NCI-H1105 (cell line): ENCODE measurements at places on chromosomes 11 and 22.

DNA sequence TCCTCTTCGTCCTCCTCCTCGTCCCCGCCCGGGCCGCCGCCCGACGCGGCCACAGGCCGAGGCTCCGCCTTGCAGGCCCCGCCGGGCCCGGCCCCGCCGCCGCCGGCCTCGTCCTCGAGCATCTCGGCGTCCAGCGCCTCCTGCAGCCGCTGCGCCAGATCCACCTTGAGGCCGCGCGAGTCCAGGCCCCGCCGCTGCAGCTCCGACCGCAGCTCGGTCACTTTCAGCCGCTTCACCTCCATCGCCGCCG, 417 bp downstream of the HNRNPUL2 start:
- no peak for DNase-seq

DNA sequence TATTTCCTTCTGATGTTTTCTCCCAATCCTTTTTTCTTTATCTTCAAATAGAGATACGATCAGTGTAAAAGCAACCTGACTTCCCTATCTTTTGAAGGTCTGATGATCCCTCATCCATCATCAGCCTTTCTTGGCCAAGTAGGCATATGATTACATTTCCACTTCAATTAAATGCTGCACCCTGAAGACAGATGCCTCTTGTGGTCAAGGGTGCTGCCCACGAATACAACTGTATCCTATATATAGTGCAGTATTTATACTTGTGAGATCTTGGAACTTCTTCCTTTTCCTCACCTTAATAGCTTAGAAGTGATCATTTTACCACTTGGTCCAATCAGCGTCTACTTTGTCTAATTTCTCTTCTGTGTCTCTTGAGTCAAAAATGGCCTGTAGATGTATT, 9.3 kb upstream of the ZNRF3 start:
- no peak for DNase-seq

DNA sequence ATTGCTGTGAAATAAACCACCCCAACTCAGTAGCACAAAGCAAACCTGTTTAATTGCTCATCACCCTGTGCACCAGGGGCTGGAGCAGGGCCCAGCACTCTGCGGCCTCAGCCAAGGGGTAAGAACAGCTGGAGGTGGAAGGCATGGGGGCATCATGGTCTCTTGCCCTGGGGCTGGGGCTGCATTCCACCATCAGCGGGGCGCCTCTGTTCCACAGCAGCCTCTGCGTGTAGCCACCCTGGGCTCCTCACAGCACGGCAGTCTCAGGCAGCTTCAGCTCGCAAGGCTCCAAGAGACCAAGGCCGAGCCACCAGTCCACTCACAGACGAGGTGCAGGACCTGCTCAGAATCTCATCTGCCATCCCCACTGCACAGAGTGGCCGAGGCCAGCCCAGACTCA, 630.7 kb downstream of the TBC1D22A start:
- no peak for DNase-seq

- DNase-seq = peak; percentile 31
These were observed 60.8 kb upstream of the CCDC179 start for GRCh38 chr11:22920939-22921565.

DNA sequence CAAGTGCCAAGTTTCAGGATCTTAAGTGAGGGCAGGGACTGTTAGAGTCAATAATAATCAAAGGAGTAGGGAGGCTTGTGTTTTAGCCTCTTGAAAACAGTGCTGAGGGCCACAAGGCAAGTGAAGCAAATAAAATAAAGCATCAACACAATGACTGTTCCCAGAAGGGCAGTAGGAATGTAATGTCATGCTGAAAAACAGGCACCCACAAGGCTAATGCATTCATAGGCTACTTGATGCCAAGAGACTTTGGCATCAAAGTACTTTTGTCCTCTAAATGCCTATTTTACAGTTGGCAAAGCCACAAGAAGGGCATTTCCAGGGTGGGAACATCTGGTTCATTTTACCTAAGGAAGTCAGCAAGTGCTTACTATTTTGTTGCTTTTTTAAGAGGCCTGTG, 22.9 kb downstream of the RAB39A start:
- DNase-seq = no peak
